ENCODE measurements at places on chromosomes 4 and X. TPM values are rescaled to one million over a fixed set of nuclear protein-coding genes. Genes with fewer than 3 reads are reported as not detected.

The CASP3 gene
- 41.1 TPM for polyA plus RNA-seq

The TBCK gene
- polyA plus RNA-seq: 29.0 TPM

The WAS gene
- 0.07 TPM for polyA plus RNA-seq

The PDCL2 gene
- not detected for polyA plus RNA-seq

The CABS1 gene
- not detected for polyA plus RNA-seq

The SASH3 gene
- polyA plus RNA-seq: not detected

The MTTP gene
- polyA plus RNA-seq: 0.05 TPM

GRCh38 chr4:47473141-47473750 lies 9.7 kb upstream of the COMMD8 start:
- DNase-seq: no peak

GRCh38 chr4:78642934-78643333 lies 91.4 kb downstream of the ANXA3 start:
- no peak for DNase-seq

DNA sequence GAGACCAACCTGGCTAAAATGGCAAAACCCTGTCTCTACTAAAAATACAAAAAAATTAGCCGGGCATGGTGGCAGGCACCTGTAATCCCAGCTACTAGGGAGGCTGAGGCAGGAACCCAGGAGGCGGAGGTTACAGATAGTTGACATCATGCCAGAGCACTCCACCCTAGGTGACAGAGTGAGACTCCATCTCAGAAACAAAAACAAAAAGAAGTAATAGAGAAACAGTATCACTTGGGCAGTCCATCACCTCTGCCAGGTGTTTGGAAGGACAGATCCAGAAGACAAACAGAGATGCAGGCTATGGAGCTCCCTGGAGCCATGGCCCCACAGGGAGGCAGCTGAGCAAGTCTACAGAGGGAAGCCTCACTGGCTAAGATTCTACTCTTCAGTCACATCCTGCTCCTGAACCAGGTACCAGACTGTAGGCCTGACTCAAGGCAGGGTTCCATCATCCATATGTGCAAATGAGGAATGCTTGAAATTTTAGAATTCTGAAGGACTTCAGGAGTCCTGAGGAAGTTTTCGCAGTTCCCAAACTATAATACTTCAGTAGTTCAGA lies 81.4 kb upstream of the CPEB2 start:
- no peak for DNase-seq

DNA sequence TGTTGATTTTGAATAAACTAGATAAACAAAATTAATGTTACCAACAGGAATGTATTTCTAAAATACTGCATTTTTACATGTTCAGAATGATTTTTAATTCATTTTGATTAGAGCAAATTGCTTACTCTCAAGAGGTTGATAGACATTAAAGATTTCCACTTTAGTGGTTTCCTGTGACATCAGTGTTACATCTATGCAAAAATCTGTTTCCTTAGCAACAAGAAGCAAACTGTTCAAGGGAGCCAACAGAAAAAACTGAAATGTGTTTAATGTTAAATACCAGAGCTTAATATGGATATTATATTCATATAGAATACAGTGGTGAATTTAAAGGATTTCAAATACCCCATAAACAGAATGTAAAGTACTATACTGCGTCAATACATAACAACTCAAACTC lies 277.8 kb downstream of the GABRG1 start:
- DNase-seq: no peak

GRCh38 chr4:146472404-146472803 lies 49.3 kb downstream of the SLC10A7 start:
- no peak for DNase-seq

DNA sequence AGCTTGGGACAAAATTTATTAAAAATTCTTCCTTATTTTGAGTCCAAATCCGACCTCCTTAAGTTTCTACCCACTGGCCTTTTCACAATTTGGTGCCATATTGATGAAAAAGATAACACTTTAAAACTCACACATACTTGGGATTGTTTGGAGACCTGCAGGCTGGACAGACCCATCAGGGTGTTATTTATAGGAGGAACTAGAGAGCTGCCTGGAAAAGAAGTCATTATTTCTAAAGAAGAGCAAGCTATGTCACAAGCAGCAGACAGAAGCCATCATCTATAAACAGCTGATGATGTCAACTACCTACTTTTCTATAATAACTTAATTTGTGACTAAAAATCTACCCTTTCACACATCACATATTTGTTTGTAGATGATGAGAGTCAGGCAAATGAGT lies 56.2 kb downstream of the COX18 start:
- no peak for DNase-seq

DNA sequence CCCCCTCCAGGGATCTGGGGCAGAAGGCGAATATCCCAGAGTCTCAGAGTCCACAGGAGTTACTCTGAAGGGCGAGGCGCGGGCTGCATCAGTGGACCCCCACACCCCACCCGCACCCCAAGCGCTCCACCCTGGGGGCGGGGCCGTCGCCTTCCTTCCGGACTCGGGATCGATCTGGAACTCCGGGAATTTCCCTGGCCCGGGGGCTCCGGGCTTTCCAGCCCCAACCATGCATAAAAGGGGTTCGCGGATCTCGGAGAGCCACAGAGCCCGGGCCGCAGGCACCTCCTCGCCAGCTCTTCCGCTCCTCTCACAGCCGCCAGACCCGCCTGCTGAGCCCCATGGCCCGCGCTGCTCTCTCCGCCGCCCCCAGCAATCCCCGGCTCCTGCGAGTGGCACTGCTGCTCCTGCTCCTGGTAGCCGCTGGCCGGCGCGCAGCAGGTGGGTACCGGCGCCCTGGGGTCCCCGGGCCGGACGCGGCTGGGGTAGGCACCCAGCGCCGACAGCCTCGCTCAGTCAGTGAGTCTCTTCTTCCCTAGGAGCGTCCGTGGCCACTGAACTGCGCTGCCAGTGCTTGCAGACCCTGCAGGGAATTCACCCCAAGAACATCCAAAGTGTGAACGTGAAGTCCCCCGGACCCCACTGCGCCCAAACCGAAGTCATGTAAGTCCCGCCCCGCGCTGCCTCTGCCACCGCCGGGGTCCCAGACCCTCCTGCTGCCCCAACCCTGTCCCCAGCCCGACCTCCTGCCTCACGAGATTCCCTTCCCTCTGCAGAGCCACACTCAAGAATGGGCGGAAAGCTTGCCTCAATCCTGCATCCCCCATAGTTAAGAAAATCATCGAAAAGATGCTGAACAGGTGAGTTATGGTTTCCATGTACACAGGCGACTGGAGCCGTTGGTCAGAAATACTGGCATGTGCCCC lies at the start of gene CXCL1:
Gene CXCL1, plus strand, starts transcription at position 264 of the 926 bp plus-strand sequence. Its CDS starts 78 bp downstream, at position 342.
- no peak for DNase-seq

GRCh38 chrX:147899379-147900114 lies 12.2 kb upstream of the FMR1 start:
- DNase-seq: no peak

DNA sequence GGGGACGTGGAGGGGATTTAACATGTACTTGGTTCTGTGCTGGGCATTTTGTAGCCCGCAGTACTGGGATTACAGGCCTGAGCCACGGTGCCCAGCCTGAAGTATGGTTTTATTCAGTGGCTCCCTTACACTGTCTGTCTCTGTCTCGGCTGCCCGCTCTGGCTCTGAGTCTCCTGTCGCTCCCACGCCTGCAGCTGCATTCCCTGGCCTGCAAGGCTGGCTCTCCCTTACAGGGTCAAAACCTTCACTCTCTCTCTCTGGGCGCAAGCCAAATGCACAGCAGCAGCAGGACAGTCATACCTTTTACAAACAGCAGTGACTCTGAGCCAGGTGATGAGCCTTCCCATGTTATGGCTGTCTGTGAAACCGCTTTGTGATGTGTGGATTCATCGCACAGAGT lies 72.1 kb downstream of the HTRA3 start:
- DNase-seq: no peak

DNA sequence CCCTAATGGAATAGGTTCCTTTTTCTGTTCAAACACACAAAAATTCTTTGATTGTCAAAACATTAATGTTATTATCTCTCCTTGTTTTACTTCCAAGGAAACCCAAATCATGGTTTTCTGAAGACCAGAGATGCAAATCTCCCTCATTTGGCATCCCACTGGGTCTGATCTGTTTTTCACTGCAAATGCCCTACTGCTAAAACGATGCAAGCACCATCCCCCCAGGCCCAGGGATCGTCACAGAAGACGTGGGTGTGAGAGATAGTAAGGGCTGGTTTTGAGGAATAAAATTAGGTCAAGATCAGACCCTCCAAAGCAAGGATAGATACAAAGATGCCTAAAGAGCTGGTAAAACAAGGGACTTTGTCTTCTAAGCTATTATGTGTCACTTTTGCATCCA lies 33.6 kb downstream of the GSPT2 start:
- no peak for DNase-seq

- DNase-seq: no peak
These were observed 84.0 kb downstream of the RBPJ start for GRCh38 chr4:26404743-26405206.

- DNase-seq: no peak
These were observed 1070.9 kb downstream of the STIM2 start for GRCh38 chr4:27931584-27931983.

DNA sequence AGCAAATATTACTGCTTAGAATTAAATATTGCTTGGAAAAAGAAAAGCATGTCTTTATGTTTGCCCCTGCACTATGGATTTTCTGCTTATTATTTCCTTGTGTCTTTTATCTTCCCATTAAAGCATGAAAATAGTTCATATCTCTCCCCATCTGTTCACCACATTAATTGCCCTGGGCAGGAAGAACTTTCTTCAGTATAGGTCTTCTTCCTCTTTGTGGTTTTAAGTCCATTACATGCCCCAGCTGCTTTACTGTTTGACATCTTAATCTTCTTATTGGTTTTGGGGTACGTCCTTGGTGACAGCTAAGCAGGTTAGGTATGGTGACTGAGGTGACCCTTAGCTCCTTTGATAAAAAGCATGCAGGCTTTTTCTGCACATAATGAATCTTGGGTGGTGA lies 157.3 kb downstream of the AASDH start:
- DNase-seq: no peak

DNA sequence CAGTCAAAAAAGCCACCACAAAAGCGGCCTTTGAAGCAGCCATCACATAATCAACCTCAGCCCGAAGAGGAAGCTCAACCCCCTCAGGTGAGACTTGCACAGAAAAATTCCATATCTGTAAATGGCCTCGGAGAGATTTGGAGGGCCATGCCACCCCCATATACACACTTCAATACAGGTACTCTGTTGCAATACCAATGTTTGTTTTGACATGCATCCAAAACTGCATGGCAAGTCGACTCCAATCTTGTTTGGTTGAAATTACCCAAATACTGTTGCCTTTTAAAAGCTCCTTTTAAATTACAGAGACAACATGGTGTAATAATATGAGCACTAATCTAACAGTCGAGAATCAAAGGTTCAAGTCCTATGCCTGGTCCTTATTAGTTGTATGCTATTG lies 5.9 kb downstream of the ENAM start:
- DNase-seq: no peak

DNA sequence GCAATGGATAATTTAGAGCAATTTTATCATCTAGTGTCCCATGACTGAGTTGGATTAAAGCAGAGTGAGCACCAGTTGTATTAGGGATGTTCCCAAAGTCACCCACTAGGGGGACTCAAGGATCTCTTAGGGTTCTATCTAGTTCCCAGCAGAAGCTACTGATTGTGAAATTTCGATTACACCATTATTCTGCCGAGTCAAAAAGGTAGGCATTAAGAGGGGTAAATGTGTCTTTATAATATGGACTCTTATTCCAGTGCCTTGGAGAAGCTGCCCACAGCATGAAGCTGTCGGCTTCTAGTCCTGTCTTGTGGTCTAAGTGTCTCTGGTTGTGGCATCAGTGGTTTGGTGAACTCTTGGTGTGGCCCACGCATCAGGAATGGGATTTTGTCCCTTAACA lies 53.3 kb downstream of the RGS12 start:
- DNase-seq: peak; percentile 88

DNA sequence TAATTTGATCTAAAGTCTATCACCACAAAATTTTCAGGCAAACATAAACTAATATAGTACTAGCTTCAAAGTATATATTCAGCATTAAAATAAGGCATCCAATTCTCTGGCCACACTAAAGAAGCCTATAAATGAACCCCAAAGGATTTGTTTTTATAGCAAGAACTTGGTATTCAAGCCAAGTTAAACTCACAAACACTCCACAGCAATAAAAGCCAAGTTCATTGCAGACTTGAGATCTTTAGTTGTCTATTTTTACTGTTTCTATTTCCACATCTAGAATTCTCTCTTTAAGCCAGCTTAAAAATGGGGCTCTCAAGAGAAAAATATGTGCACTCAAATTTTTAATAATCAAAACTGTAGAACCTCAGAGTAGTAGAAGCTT lies 51.1 kb downstream of the WDFY3 start:
- DNase-seq: no peak

DNA sequence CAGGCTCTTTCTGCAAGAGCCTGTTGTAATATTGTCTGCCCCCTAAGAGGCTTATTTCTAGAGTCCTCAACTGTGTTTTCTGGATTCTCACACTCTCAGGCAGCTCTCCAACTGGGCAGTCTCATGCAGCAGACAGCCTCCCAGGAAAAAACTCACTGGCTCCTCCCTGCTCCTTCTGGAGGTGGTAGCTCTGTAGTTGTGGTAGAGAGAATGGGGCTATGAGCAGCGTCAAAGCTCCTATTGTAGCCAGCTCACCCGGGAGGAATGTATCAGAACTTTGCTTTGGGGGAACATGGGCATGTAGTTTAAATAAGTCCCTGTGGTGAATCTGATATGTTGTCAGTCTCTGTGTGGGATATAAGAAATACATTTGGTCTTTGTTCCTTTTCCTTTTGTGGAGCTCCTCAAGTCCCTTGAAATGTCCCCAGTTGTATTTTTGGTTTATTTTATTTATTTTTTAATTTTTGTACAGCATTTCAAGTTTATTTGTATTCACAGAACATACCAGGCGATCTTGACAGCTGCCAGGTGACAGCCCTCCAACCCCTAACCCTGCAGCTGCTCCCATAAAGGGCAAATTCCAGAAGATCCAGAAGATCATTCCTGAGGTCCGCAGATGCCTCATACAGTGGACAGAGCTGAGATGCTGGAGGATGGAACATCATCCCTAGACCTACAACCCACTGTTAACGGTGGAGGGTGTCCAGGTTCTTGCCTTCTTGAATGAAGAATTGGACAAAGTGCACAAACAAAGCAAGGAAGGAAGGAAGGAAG lies 45.7 kb downstream of the TRIM61 start:
- DNase-seq: no peak

GRCh38 chr4:82818664-82819662 lies 20.4 kb upstream of the SCD5 start:
- no peak for DNase-seq

- no peak for DNase-seq
These were observed 20.0 kb upstream of the BCOR start for GRCh38 chrX:40117715-40118285.

- no peak for DNase-seq
These were observed 328.6 kb upstream of the F9 start for GRCh38 chrX:139201924-139202323.

Data from fibroblast of lung (primary cell).